SK-N-SH (cell line): ENCODE measurements at places on chromosomes 12 and 14.
A peak's percentile ranks its signal among the peaks of the same experiment; 100 is the strongest.

DNA sequence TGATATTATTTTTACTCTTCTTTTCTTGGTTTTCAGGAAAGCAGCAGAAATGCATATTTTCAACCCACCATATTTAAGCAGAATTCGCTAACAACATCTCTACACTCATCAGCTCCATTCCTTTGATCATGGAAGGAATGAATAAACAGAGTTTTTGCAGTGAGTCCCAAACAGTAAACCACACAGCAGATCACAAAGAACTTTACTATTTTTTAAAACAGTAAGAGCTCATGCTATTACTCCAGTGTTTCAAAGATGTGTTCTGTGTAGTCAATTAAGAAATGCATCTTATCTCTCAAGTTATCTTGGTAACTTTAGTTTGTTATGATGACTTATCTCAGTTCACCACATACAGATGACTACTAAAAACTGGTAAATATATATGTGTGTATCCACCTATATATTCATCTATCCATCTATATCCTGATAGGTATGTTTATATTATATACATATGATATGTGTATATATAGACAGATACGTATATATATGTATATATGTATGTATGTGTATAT, 843.5 kb downstream of the BCL11B start:
- H3K27ac ChIP-seq, result no peak overlapping the region
- no peak for DNase-seq
- no peaks in the 10 kb centered on the region for H3K36me3 ChIP-seq

DNA sequence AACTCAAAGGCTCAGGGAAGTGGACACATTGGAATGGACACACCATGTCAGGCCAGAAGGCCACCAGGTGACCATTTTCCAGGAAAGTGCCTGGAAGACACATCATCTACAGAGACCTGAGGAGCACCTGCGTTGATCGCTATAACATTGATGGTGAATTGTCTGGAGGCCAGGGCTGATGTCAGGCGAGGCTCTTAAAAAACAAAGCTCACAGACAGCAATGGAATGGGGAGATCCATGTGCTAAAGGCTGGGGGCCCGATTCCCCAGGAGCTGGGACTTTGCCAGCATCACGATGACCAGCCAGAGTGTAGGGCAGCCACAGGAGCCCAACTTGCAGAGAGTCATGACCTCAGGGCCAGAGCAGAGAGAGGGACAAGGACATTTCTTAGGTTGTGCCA, 30.3 kb downstream of the DIO3 start:
- no peak overlapping the region for H3K27ac ChIP-seq
- no peaks in the 10 kb centered on the region for H3K27me3 ChIP-seq
- no peak for DNase-seq

DNA sequence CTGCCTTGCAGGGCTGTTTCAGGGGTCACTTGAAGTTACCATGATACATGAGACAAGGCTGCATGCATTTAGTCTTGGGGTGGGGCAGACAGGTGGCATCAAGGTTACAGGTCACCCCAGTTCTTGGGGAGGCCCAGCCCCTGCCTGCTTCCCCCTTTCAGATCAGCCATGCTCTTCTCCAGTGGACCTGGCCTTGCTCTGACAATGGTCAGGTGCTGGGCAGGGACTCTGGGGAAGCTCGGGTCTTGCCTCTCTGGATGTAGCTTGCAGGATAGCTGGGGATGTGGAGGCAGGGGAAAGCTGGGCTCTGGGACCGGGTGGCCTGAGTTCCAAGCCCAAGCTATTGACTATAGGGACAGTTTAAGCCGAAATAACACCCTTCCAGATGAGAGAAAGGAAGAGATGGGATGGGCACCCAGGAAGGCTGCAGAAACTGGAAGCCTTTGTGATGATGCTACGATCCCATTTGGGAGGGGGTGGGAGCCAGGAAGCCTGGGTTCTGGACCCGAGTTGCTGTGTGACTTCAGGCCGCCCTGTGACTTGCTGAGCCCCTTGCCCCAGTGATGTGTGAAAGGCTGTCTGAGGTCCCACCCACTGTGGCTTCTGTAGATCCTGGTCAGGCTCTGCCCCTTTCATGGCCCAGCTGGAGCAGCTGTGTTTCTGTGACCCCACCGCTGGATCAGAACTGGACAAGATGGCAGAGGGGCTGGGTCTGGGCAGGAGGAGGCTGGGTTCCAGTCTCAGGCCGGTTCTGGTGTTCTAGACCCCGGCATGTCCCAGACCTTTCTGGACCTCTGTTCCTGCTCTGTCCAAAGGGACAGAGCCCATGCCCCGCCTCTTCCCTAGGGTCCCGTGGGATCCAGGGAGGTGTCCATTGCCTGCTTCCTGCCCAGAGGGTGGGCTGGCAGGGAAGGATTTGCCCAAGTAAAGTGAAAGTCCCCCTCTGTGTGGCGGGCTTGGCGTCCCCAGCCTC, 2.1 kb downstream of the TNFAIP2 start:
- H3K27me3 ChIP-seq, result no peaks in the 10 kb centered on the region
- peaks cover 46% of the 10 kb centered on the region for H3K4me1 ChIP-seq
- H3K27ac ChIP-seq, result no peak overlapping the region
- H3K36me3 ChIP-seq, result no peaks in the 10 kb centered on the region
- DNase-seq, result no peak
- H3K4me3 ChIP-seq, result no peak overlapping the region

DNA sequence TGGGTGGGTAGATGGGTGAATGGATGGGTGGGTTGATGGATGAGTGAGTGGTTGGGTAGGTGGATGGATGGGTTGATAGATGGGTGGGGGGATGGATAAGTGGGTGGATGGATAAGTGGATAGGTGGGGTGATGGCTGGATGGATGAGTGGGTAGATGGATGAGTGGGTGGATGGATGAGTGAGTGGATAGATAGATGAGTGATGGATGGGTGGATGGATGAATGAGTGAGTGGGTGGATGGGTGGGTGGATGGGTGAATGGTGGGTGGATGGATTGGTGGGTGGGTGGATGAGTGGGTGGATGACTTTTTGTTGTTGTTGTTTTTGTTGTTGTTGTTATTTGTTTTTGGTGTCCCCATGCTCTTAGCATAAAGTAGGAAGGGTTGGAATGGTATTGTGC, 45.5 kb downstream of the TBX5 start:
- DNase-seq, result no peak
- no peak overlapping the region for H3K4me3 ChIP-seq
- no peaks in the 10 kb centered on the region for H3K4me1 ChIP-seq
- H3K36me3 ChIP-seq, result no peaks in the 10 kb centered on the region
- no peak overlapping the region for H3K27ac ChIP-seq
- no peaks in the 10 kb centered on the region for H3K27me3 ChIP-seq

DNA sequence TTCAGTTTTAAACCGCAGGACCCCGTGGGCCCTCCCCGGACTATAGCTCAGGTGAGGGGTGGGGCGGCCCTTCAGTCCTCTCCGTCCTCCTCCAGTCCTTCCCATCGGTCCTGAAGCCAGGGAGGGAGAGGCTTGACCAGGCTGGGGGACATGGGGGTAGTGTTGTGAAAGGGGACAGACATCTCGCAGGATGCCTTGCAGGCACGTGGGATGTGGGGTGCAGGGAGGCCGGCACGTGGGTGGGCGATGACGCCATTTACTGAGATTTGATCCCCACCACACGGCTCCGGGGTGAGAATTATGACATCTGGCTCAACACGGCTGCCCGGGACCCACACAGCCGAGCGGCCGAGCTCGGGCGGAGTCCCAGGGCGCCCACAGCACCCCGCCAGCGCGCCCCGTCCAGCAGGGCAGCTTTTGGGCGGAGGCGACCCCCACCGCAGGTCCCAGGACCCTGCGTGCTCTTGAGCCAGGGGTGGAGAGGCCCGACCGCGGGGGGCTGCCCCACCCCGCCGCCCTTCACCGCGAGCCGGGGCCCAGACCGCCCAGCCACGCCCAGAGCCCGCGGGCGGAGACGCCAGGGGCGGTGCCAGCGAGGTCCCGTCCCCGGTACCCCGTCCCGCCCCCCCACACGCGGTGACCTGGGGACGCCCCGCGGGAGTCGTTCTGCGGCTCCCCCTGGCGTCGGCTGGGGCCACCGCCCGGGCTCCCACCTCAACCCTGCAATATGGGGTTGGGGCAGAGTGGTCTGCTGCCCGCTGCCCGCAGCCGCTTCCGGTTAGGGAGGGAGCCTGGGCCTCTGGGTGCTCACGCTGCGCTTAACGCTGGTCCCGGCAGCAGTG, 3.3 kb upstream of the EXOC3L4 start:
- no peaks in the 10 kb centered on the region for H3K27me3 ChIP-seq
- H3K4me3 ChIP-seq, result peak overlapping the region; percentile 33
- peak; percentile 94 for DNase-seq
- no peak overlapping the region for H3K27ac ChIP-seq
- H3K4me1 ChIP-seq, result peaks cover 4% of the 10 kb centered on the region; the same call in 1 of the 2 replicates
- H3K36me3 ChIP-seq, result no peaks in the 10 kb centered on the region

DNA sequence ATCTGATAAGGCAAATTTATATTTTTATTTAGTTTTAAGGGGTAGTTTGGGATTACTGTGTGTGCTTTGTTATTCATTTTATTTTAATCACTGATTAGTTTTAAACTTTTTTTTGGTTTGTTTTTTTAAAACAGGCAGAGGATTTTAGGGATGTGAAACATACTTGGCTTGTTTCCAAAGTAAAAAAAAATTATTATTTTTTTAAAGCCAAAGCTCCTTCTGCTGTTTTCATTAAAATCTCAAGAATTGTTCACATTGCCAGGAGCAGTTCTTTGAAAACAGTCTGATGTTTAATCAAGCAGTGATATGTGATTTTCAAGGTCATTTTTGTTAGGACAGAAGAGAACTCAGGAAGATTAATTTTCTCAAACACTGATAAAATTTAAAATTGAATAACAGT, 11.2 kb downstream of the TTC8 start:
- H3K36me3 ChIP-seq, result peaks cover 3% of the 10 kb centered on the region
- no peaks in the 10 kb centered on the region for H3K27me3 ChIP-seq
- DNase-seq, result no peak
